ENCODE measurements at places on chromosomes 11 and 22.

- no peak for DNase-seq
Measured at GRCh38 chr22:29093030-29093429, 20.2 kb downstream of the KREMEN1 start.

DNA sequence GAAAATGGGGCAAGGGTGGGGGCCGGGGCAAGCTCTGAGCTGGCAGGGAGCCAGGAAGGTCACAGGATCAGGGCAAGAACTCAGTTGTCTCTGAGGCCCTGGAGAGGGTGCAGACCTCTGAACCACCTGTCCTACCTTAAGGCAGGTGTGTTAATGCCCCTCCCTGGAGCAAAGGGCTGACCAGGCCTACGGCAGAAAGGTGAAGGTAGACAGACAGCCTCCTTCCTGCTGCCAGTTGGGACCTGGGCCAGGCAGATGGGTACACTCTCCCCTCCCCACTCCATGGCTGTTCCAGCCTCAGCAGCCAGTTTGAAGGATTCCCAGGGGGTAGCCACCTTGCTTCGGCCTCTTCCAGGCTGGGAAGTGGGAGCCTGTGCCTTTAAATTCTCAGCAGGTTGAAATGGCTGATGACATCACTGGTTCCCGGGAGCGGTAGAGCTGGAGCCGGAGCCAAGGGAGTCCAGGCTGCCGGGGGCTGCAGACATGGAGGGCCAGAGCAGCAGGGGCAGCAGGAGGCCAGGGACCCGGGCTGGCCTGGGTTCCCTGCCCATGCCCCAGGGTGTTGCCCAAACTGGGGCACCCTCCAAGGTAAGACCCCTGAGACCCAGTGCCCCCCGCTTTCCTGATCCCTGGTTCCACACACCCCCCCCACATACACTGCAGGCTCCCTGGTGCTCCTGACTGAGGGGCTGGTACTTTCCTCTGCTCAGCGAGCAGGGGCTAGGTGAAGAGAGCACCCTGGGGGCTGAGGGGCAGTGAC lies at the start of gene INPP5J:
INPP5J (plus strand) TSS at position 435 of the 760 bp plus-strand sequence; CDS start at position 484, 49 bp downstream.
- no peak for DNase-seq

DNA sequence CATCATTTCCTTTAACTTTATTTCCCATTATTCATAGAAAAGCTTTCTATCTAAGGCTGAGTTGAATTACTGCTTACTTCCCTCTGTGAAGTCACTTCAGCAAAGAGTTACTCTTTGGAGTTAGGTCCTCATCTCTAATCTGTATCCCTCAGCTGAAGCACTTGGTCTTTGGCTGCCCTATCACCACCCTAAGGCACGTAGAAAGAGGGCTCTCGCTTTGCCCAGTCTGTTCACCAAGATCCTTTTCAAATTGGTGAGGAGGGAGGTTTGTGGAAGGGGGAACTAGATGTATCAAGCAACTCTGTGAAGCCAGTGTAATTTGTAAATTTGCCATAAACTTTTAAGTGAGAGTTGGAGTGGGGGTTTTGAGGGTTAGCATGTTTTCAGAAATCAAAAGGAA lies 43.4 kb downstream of the PAX6 start:
- no peak for DNase-seq

DNA sequence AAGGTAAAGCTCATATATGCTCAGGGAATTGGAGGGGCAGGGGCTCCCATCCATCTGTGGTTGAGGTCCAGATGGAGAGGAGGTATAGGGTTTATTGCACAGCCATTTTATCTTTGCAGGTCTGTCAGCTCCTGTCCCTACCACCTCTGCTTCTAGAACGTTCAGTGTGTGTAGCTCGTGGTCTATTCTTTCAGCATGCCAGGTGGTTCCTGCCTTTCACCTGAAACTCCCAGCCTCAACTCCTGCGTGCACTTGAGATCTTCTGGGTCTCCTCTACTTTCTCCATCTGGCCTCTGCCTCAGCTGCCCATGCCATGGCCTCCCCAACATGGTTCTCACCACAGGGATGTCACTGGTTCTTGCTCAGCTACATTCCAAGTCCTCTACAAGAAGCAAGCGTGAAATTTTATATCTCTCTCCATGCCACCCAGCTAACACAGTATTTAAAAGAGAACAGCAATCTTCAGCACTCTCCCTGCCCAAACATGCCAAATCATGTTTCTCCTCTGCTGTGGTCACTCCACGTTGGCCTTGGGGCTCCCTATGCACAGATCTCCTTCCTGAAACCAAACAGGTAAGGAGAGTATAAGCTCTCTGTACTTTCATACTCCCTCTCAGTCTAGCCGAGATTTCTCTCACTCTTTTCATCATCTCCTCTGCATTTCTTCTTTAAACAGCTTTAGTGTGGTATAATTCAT lies 157.8 kb upstream of the TRPC6 start:
- no peak for DNase-seq

DNA sequence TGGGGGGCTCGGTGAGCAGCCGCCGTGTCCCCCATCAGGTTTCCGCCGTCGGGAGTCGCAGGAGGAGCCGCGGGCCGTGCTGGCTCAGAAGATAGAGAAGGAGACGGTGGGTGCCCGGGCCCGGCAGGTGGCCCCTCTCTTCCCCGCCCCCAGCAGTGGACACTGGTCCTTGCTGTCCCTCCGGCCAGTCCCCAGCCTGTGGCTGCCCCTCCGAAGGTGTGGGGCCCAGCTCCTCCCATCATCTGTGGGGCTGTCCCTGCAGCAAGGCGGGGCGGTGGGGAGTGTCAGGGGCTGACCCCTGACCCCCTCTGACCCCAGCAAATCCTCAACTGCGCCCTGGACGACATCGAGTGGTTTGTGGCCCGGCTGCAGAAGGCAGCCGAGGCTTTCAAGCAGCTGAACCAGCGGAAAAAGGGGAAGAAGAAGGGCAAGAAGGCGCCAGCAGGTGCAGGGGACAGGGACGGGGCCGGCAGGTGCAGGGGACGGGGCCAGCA lies 15.3 kb downstream of the EPS8L2 start:
- no peak for DNase-seq

DNA sequence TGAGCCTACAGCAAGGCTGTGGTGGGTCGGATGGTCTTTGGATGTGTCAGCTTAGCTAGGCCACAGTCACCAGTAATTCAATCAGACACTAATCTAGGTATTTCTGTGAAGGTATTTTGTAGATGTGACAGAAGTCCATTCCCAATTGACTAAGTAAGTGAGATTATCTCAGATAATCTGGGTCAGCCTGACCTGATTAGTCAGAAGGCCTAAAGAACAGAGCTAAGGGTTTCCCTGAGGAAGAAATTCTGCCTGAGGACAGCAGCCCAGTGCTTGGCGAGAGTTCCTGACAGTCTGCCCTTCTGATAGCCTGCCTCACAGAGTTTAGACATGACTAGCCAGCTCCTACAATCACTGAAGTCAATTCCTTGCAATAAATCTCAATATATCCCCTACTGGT lies 28.7 kb downstream of the GUCD1 start:
- DNase-seq = no peak

GRCh38 chr11:91230647-91231046 lies 994.0 kb upstream of the FAT3 start:
- no peak for DNase-seq

Measured in stimulated activated CD4-positive, alpha-beta T cell treated with anti-CD3 and anti-CD28 coated beads, Interleukin-12 subunit alpha, Interleukin-12 subunit beta, amount 100 ng/mL, for 4 hours (primary cell).